ENCODE measurements at places on chromosomes 12 and 14.
A peak's percentile ranks its signal among the peaks of the same experiment; 100 is the strongest.

GRCh38 chr12:114508529-114509129 is 102.7 kb upstream of the TBX5 start:
- DNase-seq: peak; percentile 89

- no peak for DNase-seq
These were observed 137.7 kb upstream of the NEDD1 start for GRCh38 chr12:96769400-96769799.

GRCh38 chr14:72546344-72547016 is 347.4 kb downstream of the DPF3 start:
- no peak for DNase-seq

- DNase-seq: no peak
These were observed 11.5 kb downstream of the TCL1B start for GRCh38 chr14:95697764-95698163.
